ENCODE measurements at places on chromosomes 13 and 19. TPM values are rescaled to one million over a fixed set of nuclear protein-coding genes. Genes with fewer than 3 reads are reported as not detected.

SPRY2 gene
- 28.2 TPM for total RNA-seq

DNA sequence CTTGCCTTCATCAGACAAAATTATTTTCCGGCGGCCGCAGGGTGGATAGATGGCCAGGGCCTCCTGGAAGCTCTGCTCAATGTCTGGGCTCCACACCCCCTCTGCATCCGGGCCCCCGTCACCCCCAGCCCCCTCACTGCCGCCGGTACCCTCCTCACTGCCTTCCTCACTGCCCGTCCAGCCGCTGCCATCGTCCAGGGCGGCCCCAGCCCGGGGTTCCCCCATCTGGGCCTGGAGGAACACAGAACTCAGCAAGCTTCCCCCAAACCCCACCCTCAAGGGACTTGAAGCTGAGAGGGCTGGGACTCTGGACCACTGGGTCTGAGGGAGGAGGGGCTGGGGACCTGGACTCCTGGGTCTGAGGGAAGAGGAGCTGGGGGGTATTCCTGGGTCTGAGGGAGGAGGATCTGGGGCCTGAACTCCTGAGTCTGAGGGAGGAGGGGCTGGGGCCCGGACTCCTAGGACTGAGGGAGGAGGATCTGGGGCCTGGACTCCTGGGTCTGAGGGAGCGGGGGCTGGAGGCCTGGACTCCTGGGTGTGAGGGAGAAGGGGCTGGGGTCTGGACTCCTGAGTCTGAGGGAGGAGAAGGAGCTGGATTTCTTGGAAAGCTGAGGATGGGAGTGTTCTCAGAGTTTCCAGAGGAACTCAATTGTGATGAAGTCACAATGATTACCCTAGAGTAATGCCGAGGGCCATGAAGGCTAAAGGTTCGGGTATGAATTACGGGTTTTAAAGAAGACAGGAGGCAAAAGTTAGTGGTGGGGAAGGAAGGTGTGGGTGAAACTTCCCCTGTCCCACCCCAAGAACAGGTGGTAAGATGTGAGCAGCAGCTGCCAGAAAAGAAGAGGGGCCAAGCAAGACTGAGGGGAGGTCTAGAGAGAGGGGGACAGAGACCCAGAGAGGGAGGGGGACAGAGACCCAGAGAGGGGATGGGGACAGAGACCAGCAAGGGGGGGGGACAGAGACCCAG lies 2.1 kb downstream of the TEAD2 start:
- no peaks in the 10 kb centered on the region for H3K27me3 ChIP-seq
- peaks cover 4% of the 10 kb centered on the region for H3K4me1 ChIP-seq
- no peak overlapping the region for H3K4me3 ChIP-seq
- no peak for DNase-seq
- peak overlapping the region; percentile 65 for H3K27ac ChIP-seq
- H3K36me3 ChIP-seq, result peaks cover 13% of the 10 kb centered on the region

GRCh38 chr13:80374444-80374843 lies 33.5 kb upstream of the SPRY2 start:
- no peaks in the 10 kb centered on the region for H3K36me3 ChIP-seq
- H3K27ac ChIP-seq, result no peak overlapping the region
- no peaks in the 10 kb centered on the region for H3K27me3 ChIP-seq
- no peak overlapping the region for H3K4me3 ChIP-seq

HS6ST3 gene
- 1.1 TPM for total RNA-seq

MAP1S gene
- total RNA-seq, result 42.9 TPM

DNA sequence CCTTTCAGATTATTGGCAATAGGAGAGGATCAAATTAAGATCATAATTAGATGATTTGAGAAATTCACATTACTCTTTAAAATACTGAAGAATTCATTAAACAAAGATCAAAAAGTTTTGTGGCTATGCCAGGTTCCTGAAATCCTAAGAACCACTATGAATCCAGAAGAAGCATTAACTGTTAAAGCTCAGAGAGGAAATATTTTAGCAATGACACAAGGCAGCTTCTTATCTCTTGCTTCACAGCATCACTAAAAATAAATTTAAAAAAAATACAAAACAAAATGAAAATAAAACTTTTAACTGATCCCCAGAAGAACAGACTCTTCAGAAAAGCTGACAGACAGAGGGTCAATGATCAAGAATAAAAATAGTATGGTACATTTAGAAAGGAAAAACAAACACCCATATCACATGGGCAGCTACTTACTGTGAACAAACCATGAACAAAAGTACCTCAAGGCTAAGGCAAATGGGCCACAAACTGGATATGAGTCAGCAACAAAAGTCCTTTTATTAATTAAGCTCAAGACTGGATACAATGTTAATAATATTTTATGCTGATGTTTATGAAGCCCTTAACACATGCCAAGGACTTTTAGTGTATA lies 19.6 kb downstream of the RNF6 start:
- peaks cover 20% of the 10 kb centered on the region for H3K4me1 ChIP-seq
- H3K4me3 ChIP-seq, result no peak overlapping the region
- peak overlapping the region; percentile 58 for H3K27ac ChIP-seq
- no peaks in the 10 kb centered on the region for H3K27me3 ChIP-seq
- no peaks in the 10 kb centered on the region for H3K36me3 ChIP-seq

DNA sequence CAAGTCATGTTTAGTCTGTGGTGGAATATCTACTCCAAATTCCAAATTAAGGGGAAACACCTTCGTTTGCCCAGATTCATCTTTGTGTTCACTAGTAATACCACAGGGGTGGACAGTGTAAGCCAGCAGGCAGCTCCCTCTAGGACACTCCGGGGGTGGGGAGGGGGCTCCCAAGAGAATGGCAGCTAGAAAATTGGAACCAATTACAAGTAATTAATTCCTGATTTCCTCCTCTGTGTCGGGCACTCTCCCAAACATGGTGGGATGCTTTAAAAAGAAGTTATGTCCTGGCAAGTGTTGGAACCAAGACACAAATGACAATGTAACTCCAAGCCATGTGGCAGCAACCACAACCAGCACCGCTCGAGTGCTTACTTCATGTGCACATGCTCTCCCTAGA lies 5.9 kb downstream of the COL4A1 start:
- H3K27ac ChIP-seq, result peak overlapping the region; percentile 97
- no peak for DNase-seq
- peak overlapping the region; percentile 46 for H3K4me3 ChIP-seq
- H3K36me3 ChIP-seq, result no peaks in the 10 kb centered on the region
- no peaks in the 10 kb centered on the region for H3K27me3 ChIP-seq

DNA sequence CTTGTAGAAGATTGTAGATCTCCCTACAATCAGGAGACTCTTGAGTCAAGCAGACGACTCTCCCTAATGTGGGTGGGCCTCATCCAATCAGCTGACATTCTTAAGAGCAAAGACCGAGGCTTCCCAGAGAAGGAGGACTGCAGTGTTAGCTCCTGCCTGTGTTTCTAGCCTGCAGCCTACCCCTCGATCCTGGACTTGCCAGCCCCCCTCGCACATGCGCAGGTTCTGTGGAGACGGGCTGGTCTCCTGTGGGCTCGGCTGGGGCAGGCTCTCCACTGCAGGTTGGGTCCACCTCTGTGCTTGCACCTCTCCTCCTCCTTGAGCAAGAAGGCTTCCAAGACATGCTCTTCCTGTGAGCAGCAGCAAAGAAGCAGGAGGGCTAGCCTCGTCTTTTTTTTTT lies 185.2 kb upstream of the SOX1 start:
- DNase-seq, result no peak
- no peak overlapping the region for H3K4me3 ChIP-seq
- H3K4me1 ChIP-seq, result no peaks in the 10 kb centered on the region
- no peak overlapping the region for H3K27ac ChIP-seq
- no peaks in the 10 kb centered on the region for H3K36me3 ChIP-seq
